Uterus (tissue), 4 donors: ENCODE measurements at places on chromosomes 7 and 10. TPM values are rescaled to one million over a fixed set of nuclear protein-coding genes. Genes with fewer than 3 reads are reported as not detected.

FRA10AC1 gene
- 22.8 TPM for total RNA-seq

SVOPL gene
- not detected for total RNA-seq

LOXL4 gene
- 13.2 TPM for total RNA-seq

SAP25 gene
- total RNA-seq, result not detected

PIK3AP1 gene
- 10.0 TPM for total RNA-seq

MSMB gene
- total RNA-seq, result not detected

SFRP4 gene
- total RNA-seq, result 81.9 TPM

CPVL gene
- 18.6 TPM for total RNA-seq
